ENCODE measurements at places on chromosomes 7 and 10.

- no peak for DNase-seq
Measured at GRCh38 chr7:130904792-130905191, 170.8 kb upstream of the KLF14 start.

- no peak for DNase-seq
Measured at GRCh38 chr7:47335557-47336471, 246.1 kb downstream of the TNS3 start.

GRCh38 chr10:93468461-93469213 lies 13.5 kb downstream of the MYOF start:
- no peak for DNase-seq

- DNase-seq, result no peak
Measured at GRCh38 chr10:124926548-124926947, 15.4 kb upstream of the ZRANB1 start.

- DNase-seq, result no peak
Measured at GRCh38 chr7:43495572-43495971, 87.3 kb upstream of the STK17A start.

GRCh38 chr10:80211786-80212185 lies 6.4 kb upstream of the ANXA11 start:
- no peak for DNase-seq

DNA sequence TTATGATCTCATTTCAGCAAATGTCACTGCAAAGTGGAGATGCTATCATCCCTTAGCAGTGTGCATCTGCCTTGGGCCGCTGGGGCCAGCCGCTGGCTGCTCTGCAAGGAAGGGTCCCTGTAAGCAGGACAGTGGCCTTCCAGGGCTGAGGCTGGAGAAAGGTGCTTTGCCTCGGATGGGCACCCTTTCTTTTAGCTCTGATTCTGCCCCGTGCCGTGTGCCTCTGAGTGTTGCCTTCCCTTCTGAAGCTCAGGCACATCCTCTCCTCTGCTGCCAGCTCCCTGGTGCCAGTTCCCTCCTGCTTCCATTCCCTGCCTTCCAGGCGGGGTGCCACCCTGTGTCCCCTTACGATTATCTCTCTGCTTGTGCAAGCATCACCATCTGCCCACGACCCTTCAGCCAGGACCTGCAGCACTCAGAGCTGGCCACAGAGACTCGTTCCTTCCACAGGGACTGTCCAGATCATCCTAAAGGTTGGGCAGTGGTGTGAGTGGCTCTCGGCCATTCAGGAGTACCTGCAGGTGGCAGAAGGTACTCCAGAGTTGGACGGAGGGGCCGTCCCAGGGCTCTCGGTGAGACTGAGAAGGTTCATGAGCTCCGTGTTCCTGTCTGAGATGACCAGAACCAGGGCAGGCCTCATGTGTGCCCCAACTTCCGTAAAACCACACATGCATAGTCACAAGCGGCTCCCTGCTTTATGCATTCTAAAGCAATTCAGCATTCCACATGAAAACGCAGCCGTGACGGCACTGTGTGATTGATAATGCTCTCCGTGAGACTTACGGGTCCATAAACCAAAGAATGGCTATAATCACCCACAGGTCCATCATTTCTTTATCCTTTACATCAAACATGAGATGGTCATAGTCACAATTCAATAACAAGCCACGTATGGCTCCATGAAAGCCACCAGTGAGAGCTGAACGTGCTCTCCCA lies 371.4 kb downstream of the DNAJB6 start:
- no peak for DNase-seq

- no peak for DNase-seq
Measured at GRCh38 chr7:20260223-20260622, 43.0 kb upstream of the MACC1 start.

GRCh38 chr7:36393826-36394225 lies 4.2 kb downstream of the ANLN start:
- no peak for DNase-seq

- no peak for DNase-seq
Measured at GRCh38 chr10:86673216-86673826, 5.0 kb downstream of the LDB3 start.

- no peak for DNase-seq
Measured at GRCh38 chr10:80253266-80253962, 36.0 kb downstream of the MAT1A start.

DNA sequence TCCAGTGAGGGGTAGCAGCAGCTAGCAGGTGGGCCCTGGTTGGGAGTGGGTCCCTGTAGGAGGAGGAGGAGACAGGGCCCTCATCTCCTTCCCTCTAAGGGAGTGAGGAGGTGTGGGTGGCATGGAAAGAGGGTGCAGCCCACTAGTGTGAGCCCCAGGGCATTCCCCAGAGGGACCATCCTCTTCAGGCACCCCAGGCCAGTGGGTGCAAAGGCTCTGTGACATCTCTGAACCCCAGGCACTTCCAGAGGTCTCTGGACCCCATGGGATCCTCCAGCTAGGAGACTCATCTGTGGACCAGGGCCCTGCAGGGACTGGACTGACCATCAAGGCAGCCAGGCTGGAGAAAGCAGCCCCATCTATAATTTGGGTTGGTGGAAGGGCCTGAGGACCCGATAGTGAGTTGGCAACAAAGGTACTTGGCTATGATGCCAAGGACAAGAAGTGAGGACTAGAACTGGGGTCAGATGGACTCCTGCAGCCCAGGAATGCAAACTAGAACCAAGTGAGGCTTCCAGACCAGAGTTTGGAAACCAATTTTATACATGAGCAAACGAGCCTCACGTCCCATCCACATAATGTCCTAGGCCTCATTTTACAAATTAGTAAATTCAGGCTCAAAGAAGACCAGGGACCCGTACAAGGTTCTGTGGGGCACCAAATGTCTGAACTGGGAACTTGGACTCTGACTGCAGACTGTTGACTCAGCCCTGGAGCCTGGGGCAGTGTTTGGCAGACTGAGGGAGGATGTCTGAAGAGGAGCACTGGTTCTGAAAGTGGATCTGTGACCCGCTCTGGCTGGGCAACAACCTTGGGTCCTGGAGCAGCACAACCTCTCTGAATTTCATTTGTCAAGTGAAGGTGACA lies 1.4 kb upstream of the VSTM4 start:
- no peak for DNase-seq

- no peak for DNase-seq
Measured at GRCh38 chr10:30576641-30577040, 52.9 kb downstream of the LYZL2 start.

DNA sequence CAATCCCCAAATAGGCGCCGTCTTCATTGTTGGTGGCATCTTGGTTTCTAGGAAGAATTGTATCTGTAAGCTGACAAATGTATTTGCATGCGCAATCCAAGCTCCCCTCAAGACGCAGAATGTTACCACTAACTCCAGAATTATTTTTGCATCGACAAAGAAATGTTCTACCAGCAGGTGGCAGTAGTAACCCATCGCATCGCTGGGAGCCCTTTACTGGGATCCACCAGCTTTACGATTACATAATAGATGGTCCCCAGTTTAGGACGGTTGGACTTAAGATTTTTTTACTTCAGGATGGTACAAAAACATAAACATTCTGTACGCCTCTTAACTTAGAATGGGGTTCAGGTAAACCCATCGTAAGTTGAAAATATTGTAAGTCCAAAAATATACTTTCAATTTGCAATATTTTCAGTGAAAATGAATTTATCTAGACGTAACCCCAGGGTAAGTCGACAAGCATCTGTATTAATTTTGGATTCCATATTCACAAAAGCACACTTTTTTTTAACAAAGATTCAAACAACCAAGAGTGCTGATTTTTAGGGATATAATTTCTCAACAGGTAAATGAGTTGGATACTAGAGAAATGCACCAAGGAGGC lies 114.0 kb upstream of the COBL start:
- peak; percentile 12 for DNase-seq

All from activated T-cell treated with anti-CD3 and anti-CD28 coated beads for 48 hours (primary cell).